Amygdala (tissue), 56 donors: ENCODE measurements at places on chromosomes 12 and 14.

- DNase-seq, result no peak
These were observed 511.8 kb upstream of the FOXG1 start for GRCh38 chr14:28254768-28255167.

DNA sequence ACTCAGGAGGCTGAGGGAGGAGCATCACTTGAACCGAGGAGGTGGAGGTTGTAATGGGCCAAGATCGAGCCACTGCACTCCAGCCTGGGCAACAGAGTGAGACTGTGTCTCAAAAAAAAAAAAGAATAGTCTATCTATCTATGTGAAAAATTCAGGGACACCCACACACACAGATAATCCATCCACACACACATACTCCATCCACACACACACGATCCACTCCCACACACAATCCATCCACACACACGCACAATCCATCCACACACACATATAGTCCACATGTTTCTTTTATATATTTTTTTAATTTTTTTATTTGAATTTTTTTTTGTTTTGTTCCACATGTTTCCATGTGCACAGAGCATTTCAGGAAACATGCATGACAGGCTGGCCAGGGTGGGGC, 3.3 kb downstream of the SDS start:
- no peak for DNase-seq

DNA sequence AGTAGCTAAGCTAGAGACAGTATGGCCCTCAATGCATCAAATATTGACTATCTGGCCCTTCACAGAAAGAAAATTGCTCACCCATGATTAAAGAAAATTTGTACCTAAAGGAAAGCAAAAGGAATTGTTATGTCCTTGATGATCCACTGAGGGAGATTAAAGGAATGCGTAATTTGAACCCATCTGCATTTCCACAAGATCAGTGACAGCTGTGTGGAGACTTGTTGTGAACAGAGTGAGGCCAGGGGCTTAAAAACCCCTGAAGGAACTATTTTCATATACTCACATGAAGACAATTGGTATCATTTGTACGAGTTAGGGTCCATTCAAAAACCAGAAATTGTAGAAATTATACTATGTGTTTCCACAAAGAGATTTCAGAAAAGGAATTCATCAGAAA, 1908.1 kb upstream of the SEL1L start:
- DNase-seq, result no peak

DNA sequence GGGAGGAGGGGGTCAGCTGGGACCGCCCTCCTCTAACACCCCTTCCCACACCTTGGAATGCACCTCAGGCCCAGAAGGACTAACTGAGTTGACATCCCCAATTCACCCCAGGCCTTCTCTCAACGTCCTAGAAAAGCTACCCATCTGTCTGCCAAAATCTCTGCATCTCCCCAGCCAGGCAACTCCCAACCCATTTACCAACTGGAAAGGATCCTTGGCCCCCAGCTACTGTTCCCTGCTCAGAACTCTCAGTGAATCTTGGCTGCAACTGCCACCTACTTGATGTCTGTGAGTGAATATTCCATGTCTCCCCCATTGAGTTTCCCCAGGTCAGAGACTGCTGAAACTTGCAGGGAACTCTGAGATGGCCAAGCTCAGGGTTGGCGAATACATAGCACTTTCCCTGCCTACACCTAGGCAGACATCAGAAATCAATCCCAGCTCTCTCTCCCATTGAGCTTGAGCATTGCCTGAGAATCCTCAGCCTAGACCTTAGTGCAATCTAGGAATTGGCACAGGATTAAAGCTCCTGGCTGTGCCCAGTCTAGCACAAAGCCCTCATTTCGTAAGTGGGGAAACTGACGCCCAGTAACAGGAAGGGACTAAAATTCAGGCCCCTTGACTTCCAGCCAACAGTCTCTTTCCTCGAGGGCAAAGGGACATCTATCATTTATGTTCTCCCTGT, 71.9 kb upstream of the NCOR2 start:
- DNase-seq, result no peak

- no peak for DNase-seq
These were observed 1264.6 kb upstream of the SEL1L start for GRCh38 chr14:82798276-82798675.

GRCh38 chr12:6548556-6548955, 7.3 kb downstream of the IFFO1 start:
- DNase-seq, result no peak

DNA sequence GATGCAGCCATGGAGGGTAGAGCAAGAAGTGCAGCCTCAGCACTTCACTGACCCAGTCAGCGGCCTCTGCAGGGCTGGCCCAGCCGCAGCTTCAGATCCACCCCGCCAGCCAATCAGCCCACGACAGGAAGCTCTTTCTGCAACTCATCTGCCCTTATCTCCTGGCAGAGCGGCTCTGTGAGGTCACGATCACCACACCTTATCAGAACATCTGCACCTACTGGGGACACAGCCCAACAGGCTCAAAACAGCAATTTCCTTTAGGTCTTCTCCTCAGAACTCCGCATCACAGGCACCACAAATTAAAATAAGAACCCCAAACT, 287.3 kb downstream of the BCL11B start:
- no peak for DNase-seq

DNA sequence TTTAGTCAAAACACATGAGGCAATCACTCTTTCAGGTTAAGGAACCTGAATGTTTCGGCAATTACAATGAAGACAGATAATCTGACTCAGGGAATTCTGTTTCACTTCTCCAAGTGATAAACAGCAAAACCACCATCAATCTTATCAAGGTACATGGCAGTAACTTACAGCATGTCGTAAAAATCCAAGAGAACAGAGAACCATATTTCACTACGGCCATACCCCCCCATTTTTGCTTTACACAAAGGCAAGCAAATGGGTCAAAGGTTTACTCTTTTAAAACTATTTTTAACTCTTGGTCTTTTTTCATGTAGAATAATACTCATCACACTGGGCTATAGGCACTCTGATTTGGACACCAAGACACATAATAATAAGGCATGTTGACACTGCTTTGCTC, 102.4 kb downstream of the PPM1H start:
- no peak for DNase-seq

- DNase-seq, result no peak
These were observed 1.7 kb downstream of the PDE3A start for GRCh38 chr12:20370014-20370386.

DNA sequence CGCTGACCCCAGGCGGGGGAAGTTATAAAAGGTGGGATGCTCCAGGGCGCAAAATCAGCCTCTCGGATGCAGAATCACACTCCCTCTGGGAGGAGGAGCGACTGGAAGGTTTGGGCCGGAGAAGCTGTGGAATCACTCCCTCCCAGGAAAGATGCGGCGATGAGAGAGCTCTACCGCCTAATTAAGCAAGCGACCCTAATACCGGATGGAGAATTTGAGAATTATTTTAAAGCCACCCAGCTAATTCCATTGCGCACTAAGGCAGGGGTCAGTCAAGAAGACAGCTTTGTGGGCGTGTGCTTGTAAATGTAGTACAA, 1.9 kb downstream of the COL2A1 start:
- DNase-seq, result no peak

- DNase-seq, result no peak
These were observed at the start of gene TPH2 for GRCh38 chr12:71938728-71939385. Gene TPH2, plus strand, starts transcription at chr12:71938845. Its CDS starts 142 bp downstream, at chr12:71938987.

DNA sequence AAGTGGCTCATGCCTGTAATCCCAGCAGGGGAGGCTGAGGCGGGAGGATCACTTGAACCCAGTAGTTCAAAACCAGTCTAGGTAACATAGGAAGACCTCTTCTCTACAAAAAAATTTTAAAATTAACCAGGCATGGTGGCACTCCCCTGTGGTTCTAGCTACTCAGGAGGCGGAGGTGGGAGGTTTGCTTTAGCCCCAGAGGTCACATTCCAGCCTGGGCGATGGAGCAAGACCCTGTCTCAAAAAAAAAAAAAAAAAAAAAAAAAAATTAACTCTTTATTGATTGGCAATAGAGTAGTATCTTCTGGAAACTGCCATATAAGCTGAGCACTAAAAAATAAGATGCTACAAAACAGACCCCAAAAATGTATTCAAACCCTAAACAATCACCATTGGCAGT, 69.5 kb downstream of the LLPH start:
- DNase-seq, result no peak

GRCh38 chr14:55718551-55718950, 138.5 kb downstream of the KTN1 start:
- DNase-seq, result no peak

DNA sequence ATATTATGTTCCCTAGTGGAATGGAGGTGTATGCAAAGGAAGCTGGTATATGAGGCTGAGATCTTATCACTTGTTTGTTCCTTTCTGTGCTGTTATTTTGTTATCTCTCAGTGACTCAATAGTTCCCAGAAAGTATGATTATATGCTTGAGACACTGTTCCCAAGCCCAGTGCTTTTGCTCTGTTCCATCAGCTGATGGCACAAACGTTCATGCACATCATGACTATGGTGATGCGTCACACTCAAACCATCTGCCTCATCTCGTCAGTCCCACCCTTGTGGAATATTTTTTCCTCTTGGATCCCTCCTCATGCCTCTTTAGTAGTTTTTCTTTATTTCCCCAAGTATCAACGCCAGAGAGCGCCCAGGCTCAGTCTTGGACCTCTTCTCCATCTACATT, 786.9 kb downstream of the AACS start:
- no peak for DNase-seq

DNA sequence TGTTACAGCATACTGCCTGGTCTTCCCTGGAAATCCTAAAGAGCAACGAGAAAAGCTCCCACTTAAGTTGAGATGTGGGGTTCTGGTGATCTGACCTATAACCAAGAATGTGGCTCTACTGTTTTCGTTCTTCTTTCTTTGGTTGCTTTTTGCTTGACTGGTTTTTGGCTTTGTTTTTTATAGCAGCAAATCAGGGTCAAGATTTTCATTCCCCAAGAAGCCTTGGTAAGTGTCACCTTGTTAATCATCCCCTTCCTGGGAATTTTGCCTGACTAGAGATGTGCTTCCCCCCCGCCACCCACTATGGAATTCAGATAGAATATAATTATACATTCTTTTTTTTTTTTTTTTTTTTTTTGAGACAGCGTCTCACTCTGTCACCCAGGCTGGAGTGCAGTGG, 116.7 kb upstream of the FOXN3 start:
- DNase-seq, result no peak

- no peak for DNase-seq
These were observed 165.3 kb downstream of the SNAPC1 start for GRCh38 chr14:61927520-61927919.

- DNase-seq, result no peak
These were observed 667.0 kb downstream of the BCL11B start for GRCh38 chr14:98605043-98605442.

DNA sequence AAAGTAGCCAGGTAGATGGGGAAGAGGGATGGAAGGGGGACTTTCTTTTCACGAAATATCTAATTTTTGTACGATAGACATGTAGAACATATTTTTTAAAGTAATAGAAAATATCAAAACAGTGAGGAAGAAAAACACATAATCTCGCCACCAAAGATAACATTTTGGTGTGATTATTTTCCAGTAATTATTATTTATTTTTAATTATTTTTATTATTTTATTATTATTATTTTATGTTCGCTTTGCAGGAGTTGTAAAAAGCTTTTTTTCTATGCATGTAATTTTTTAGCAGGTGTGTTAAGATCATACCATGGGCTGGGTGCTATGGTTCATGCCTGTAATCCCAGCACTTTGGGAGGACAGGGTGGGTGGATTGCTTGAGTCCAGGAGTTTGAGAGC, 85.6 kb upstream of the CCND2 start:
- DNase-seq, result no peak

GRCh38 chr12:109597414-109597794, 23.8 kb downstream of the MVK start:
- no peak for DNase-seq

DNA sequence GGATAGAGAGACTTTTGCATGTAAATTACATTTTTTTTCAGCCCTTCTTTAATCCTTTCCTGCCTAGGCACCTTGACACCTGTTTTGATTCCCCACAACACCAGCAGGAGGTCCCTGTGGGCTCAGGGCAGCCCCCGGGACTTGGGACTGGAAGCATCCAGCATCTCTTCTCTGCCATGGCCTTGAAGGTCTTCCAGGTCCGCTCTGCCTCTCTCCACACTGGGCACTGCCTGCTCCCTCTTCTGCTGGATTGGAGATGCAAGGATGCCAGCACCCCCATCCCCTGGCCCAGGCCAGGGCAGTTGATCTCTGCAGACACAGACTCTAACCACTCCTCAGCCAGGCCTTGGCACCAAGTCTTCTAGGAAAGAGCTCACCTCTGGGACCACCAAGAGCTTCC, 134.5 kb upstream of the C14orf180 start:
- no peak for DNase-seq

- no peak for DNase-seq
These were observed 14.8 kb upstream of the PAX9 start for GRCh38 chr14:36646664-36647416.

DNA sequence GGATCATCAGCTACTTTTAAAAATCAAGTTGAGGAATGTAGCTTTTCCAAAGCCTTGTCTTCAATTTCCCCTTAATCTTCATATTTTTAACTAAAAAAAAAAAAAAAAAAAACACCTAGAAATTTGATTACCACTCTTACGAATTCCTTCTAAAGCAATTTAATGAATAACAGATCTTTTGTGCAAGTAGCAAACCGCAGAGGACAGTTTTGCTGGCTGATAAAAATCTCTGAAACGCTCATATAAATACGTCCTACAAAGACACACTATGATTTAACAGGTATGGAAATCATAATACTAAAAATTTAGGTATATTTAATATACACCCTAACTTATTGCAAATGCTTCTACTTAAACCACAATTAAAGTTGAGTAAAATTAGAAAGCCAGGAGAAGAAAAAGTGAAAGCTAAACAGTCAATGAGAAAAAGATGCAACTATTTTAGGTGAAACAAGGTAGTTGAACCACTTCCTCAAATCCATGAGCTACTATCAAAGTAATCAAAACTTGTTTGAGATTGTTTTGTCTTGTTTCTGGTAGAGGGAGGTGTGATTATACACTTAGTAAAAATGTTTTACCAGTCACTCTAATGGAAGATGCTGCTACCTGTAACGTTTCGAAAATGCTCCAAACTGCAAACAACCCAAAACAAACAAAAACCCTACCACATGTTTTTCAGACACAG, 2.2 kb downstream of the PAWR start:
- DNase-seq, result no peak

- no peak for DNase-seq
These were observed 2.0 kb downstream of the EEA1 start for GRCh38 chr12:92927055-92927435.

DNA sequence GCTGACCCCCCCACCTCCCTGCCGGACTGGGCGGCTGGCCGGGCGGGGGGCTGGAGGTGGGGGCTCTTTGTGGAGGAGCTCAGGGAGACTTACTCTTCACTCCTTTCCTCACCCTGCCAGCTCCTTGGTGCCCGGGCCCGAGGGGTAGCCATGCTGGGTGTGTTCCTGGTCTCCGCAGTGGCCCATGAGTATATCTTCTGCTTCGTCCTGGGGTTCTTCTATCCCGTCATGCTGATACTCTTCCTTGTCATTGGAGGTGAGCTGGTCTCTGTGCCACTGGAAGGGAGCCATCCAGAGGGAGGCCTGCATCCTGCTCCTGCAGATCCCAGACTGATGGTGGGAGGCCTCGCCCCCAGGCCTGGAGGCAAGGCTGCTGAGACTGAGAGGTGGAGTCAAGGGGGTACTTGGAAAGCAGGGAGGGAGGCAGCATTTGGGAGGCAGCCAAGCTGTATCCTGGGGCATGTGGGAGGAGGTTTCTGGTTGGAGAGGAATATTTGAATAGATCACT, 19.7 kb downstream of the SOAT2 start:
- no peak for DNase-seq
